Chondrocyte (in vitro differentiated cells): ENCODE measurements at places on chromosomes 1 and 21. TPM values are rescaled to one million over a fixed set of nuclear protein-coding genes. Genes with fewer than 3 reads are reported as not detected.
A peak's percentile ranks its signal among the peaks of the same experiment; 100 is the strongest.

LRRC53 gene
- total RNA-seq: not detected in 3 replicates

FCRL6 gene
- not detected in 3 replicates for total RNA-seq

S100A6 gene
- total RNA-seq: 1.4 to 12.1 TPM (median 10.9 TPM) in 3 replicates

GRIK3 gene
- not detected in 3 replicates for total RNA-seq

HAPLN2 gene
- 0.36 TPM in 1 of 3 replicates, not detected in the others for total RNA-seq

CLCNKA gene
- total RNA-seq: 0.12 to 0.31 TPM (median 0.21 TPM) in 3 replicates

- peak; percentile 78 for DNase-seq
- no peaks in the 10 kb centered on the region for H3K36me3 ChIP-seq
- peaks cover 28% of the 10 kb centered on the region for H3K27me3 ChIP-seq
- H3K27ac ChIP-seq: no peak overlapping the region
- H3K4me3 ChIP-seq: no peak overlapping the region
Measured at GRCh38 chr1:156387870-156388173, 18.8 kb downstream of the RHBG start.

- H3K4me3 ChIP-seq: no peak overlapping the region
- H3K36me3 ChIP-seq: no peaks in the 10 kb centered on the region
- H3K27me3 ChIP-seq: no peaks in the 10 kb centered on the region
- DNase-seq: no peak
- H3K27ac ChIP-seq: no peak overlapping the region
Measured at GRCh38 chr1:92990828-92991227, 29.6 kb upstream of the DIPK1A start.

DNA sequence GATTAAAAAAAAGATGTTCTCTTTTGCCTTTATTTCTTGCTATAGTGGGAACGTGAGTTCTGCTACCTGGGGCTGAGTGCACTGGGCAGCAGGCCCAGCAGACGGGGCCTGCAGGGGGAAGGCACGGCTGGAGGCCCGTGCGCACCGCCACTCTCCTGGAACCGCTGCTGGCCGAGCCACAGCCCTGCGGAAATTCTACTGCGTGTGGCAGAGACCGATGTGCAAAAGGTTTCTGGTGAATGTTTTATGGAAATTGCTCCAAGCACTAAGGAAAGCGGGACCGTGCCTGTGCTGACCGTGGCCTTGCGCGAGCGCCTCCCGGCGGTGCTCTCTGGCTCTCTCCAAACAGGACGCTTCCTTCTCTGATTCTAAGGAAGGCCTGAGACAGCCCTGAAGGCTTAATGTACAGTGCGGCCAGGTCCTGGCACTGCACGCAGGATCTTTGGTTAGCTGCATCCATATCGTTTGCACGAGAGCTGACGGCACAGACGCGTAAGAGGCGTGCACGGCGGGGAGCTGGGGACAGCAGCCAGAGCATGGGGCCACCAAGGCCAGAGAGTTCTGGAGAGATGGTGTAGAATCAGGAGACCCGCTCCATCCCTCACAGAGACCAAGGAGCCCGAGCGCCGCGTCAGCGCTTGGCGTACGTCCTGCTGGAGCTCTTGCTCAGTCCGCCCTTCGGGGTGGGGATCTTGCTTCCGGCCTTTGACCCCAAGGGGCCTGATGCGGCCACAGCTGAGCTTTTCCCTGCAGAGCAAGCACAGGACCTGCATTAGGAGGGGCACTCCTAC, 18.7 kb upstream of the LRRC47 start:
- no peak overlapping the region for H3K4me3 ChIP-seq
- peaks cover 17% of the 10 kb centered on the region for H3K4me1 ChIP-seq
- DNase-seq: peak; percentile 82
- no peak overlapping the region for H3K27ac ChIP-seq
- H3K27me3 ChIP-seq: no peaks in the 10 kb centered on the region

DNA sequence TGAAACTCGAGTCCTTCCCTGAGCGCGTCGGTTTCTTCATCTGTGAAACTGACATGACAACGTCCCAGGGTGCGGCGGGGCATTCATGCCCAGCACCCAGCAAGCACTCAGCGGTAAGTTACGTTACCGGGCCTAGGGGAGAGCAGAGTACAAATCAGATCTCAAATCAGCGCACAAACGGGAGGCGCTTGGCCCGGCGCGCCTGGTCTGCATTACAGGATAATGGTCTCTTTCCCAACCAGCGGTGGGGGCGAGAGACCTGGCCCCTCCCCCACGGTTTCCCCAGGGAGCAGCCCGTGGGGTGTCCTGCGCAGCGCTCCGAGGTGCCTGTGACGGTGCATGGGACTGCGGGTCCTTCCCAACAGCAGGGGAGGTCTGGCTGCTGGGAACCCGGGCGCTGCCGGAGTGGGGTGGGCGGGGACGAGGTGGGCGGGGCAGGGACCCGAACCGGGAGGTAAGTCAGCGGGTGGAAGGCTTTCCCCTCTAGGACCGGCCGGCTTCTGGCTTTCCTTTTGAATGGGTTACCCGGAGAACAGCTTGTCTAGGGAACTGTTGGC, 1.0 kb downstream of the TMEM51 start:
- H3K36me3 ChIP-seq: peaks cover 3% of the 10 kb centered on the region
- DNase-seq: no peak

GRCh38 chr1:61387829-61388228, 305.5 kb downstream of the NFIA start:
- H3K27ac ChIP-seq: no peak overlapping the region
- no peak overlapping the region for H3K4me3 ChIP-seq
- peaks cover 34% of the 10 kb centered on the region for H3K4me1 ChIP-seq
- no peak for DNase-seq
- H3K27me3 ChIP-seq: no peaks in the 10 kb centered on the region

GRCh38 chr21:43287111-43287760, 118.4 kb downstream of the CRYAA start:
- peak; percentile 51 for DNase-seq
- no peak overlapping the region for H3K4me3 ChIP-seq
- H3K4me1 ChIP-seq: peaks cover 13% of the 10 kb centered on the region
- H3K27me3 ChIP-seq: no peaks in the 10 kb centered on the region
- no peaks in the 10 kb centered on the region for H3K36me3 ChIP-seq
- H3K27ac ChIP-seq: no peak overlapping the region

DNA sequence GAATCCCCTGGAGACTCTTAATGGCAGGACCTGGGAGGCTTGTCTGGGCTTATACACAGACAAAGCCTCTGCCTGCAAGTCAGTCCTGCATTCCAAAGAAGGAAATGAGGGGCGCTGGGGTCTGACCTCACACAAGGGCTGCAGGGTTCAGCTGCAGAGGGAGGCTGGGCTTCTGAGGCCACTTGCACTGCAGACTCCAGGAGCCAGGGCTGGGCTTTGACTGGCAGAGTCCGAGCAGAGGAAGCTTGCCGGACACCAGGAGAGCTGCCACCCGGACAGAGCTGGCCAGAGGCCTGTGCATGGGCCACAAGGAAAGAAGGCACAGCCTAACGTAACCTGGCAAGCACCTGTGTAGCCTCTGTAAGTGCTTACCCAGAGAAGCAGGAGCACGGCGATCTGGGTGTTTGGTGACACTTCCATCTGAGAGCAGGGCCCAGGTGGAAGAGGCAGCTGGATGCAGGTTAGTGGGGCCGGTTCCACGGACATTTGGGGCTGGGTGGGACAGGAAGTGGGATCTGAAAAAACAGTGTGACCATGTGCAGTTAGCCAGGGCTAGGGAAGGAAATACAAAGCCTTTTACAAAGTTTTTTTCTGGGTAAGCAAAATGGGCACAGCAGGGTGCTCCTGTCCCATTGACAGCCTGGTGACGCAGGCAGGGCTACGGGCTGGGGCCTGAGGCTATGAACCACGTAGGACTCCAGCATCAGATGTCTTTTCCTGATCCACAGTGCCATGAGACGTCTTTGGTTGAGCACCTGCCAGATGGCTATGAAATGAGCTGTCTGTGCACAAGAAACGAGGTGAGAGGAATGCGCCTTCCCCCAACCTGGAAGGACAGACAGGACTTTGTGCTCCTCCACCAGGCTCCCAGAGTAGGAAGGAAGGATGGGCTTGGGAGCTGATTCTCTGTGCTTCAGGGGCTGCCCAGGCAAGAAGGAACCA, 37.3 kb upstream of the LBR start:
- H3K27me3 ChIP-seq: no peaks in the 10 kb centered on the region
- H3K36me3 ChIP-seq: no peaks in the 10 kb centered on the region
- DNase-seq: peak; percentile 77
- H3K27ac ChIP-seq: no peak overlapping the region
- no peak overlapping the region for H3K4me3 ChIP-seq
- H3K4me1 ChIP-seq: peaks cover 40% of the 10 kb centered on the region

GRCh38 chr1:39081271-39082009, 55.3 kb downstream of the NDUFS5 start:
- H3K4me1 ChIP-seq: peaks cover 4% of the 10 kb centered on the region
- H3K4me3 ChIP-seq: no peak overlapping the region
- peak; percentile 58 for DNase-seq
- peaks cover 10% of the 10 kb centered on the region for H3K27me3 ChIP-seq

DNA sequence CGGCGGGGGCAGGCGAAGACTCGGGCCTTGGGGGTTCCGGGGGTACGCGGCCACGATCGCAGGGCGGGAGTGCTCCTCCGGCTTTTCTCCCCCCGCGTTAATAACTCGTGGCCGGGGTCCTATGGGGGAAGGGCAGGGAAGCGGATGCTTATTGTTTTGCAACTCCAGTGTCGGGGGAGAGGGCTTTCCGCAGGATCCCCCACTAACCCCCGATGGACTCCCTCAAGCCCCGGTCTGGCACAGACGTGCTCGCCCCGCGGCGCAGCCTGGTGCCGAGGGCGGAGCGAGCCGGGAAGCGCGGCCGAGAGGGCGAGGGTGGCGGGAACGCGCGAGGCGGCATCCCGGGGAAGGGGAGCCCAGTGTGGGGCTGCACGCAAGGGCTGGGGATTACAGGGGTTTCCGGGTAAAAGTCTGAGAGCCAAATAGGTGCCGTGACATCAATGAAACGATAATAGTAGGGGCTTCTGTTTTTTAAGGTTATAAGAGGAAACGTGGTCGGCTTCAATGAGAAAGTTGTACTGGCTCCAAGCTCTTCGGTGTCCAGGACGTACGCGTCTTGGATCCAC, 772 bp downstream of the UCK2 start:
- H3K27ac ChIP-seq: peak overlapping the region; percentile 96
- H3K36me3 ChIP-seq: no peaks in the 10 kb centered on the region
- peak overlapping the region; percentile 91 for H3K4me3 ChIP-seq
- peaks cover 30% of the 10 kb centered on the region for H3K4me1 ChIP-seq
- no peak for DNase-seq

- no peaks in the 10 kb centered on the region for H3K36me3 ChIP-seq
- H3K4me3 ChIP-seq: no peak overlapping the region
- peak overlapping the region; percentile 72 for H3K27ac ChIP-seq
- no peak for DNase-seq
- H3K4me1 ChIP-seq: peaks cover 18% of the 10 kb centered on the region
Measured at GRCh38 chr21:31945546-31945945, 72.7 kb downstream of the HUNK start.

DNA sequence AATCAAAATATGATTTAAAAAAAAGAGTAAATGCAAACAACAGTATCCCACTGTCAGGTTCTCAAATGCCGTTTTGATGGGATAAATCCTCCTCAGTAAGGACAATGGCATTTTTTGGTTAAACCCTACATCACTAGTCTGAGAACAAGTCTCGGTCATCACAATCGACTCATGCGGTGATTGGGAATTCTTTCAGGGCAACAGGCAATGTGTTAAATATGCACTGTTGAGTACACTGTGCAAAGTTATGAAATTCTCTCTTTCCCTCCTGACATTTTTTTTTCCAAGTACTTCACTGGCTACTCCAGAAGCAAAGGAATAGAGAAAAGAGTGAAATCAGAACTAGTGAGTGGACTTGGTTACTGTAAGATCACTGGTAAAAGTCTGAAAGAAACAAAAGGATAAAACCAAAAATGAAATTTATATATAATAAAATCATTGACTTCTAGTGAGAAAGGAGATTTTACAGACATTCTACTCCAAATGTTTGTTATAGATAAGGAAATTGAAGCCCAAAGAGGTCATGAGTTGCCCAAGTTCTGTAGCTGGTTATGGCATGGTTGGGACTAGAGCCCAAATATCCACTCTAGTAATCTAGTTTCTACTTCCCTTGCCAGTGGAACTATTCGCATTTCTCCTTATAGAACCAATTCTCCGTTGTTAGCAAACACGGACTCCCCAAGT, 111.3 kb downstream of the TGFBR3 start:
- no peaks in the 10 kb centered on the region for H3K27me3 ChIP-seq
- H3K4me3 ChIP-seq: no peak overlapping the region
- no peak for DNase-seq

- H3K27me3 ChIP-seq: no peaks in the 10 kb centered on the region
- DNase-seq: no peak
- H3K4me1 ChIP-seq: peaks cover 15% of the 10 kb centered on the region
- no peak overlapping the region for H3K4me3 ChIP-seq
Measured at GRCh38 chr1:234735476-234735875, 125.5 kb upstream of the IRF2BP2 start.

GRCh38 chr1:238624776-238625175, 734.1 kb upstream of the ZP4 start:
- DNase-seq: no peak
- H3K4me1 ChIP-seq: peaks cover 9% of the 10 kb centered on the region
- H3K27ac ChIP-seq: no peak overlapping the region

GRCh38 chr1:225694151-225694603, 41.3 kb upstream of the ENAH start:
- peaks cover 60% of the 10 kb centered on the region for H3K4me1 ChIP-seq
- no peaks in the 10 kb centered on the region for H3K27me3 ChIP-seq
- no peak overlapping the region for H3K4me3 ChIP-seq
- no peak overlapping the region for H3K27ac ChIP-seq
- H3K36me3 ChIP-seq: no peaks in the 10 kb centered on the region

DNA sequence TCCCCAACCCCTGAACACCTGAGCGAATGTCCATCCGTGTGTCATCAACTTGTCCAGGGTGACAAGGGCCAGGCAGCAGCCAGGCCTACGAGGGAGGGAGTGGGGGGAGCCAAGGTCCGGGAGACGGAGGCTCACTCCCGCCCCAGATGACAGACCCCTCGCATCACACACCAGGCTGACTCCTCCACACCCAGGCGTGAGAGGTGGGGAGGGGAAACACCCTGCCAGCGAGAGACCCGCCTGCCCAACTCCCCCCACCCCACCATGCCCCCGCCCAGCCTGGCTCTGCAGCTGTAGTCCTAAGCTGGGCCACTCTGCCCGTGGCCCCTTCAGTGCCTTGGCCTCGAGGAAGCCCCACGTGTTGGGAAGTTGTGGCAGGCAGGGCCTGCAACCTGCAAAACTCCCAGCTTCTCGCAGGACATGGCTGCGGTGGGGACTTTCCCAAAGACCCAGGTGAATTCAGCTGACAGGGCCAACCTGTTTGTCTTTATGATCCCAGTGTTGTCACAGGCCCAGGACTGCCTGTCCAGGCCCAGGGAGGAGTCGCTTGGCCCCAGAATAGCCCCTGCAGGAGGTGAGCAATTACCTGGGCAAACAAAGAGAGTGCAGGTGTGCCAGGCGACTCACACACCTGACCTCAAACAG, 62.9 kb downstream of the RIPK4 start:
- H3K27me3 ChIP-seq: no peaks in the 10 kb centered on the region
- no peak overlapping the region for H3K27ac ChIP-seq
- H3K4me3 ChIP-seq: no peak overlapping the region
- DNase-seq: no peak

GRCh38 chr1:161311595-161312181, 1.9 kb upstream of the MPZ start:
- H3K36me3 ChIP-seq: no peaks in the 10 kb centered on the region
- DNase-seq: no peak
- no peak overlapping the region for H3K4me3 ChIP-seq
- H3K27me3 ChIP-seq: peaks cover 2% of the 10 kb centered on the region
